ENCODE measurements at places on chromosomes 7 and 10.

GRCh38 chr10:10552948-10553347, 464.7 kb upstream of the CELF2 start:
- DNase-seq: no peak

DNA sequence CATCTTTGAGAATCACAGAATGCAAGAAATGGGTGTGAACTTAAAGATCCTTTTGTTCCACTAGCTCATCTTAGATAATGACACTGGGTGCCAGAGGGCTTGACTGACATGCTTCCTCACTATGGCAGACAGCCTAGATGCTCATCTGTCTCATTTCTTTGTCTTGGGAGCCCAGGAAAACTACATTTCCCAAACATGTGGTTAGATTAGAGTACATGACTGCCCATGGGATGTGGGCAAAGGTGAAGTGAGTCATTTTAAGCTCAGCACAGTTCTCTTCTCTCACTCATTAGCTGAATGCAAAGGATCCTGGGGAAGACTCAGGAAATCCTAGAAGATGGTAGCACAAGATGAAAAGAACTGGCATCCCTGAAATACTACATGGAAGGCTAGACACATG, 32.5 kb upstream of the TBX20 start:
- no peak for DNase-seq

- no peak for DNase-seq
Measured at GRCh38 chr10:96756111-96756903, 36.0 kb upstream of the PIK3AP1 start.

DNA sequence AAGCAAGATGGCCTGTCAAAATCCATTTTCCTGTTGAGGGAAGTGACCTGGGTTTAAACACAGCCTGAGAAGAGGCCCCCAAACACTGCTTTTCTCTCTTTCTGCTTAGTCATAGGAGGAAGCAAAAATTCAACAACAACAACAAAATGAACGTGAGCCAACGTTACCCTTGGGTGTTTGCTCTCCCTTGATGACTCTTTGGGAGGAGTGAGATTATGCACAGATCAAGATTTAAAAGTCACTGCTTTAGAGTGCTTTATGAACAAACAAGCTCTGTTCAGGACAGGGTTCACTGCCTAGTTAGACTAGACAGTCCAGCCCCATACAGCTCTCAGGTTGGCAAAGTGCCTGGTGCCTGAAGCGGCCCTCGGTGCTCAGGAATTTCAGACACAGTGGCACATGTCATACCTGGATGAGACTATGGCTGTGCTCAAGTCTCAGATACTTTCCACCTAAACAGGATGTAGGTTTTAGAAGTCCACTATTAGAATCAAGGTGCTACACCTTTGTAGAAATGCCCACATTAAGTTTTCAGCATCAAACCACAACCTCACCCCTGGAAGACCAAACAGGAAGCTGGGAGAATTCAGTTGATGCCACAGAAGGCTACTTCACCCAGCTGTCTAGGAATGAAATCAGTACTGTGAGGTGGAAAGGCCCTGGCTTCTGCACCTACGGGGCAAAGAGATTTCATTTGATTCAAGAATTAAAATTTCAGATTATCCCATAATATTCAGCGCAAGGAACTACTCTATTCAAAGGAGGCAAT, 38.7 kb downstream of the DENND11 start:
- no peak for DNase-seq

DNA sequence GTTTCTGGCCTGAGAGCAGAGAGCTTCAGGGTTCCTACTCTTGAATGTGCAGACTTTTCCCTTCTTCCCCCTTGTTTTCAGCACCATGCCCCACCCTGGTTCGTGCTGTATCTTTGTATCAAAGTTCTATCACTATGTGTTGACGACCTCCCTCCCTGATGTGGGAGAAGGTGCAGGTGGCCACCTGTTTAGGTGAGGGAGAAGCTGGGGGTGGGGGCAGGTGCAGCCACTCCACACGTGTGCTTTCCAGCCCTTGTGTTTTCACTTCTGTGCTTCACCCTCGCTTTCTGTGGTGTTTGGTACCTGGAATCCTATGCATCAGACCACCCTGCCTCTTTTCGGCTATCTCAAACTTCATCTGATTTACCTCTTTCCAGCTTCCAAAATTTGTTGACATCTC, 19.6 kb upstream of the SUV39H2 start:
- no peak for DNase-seq

DNA sequence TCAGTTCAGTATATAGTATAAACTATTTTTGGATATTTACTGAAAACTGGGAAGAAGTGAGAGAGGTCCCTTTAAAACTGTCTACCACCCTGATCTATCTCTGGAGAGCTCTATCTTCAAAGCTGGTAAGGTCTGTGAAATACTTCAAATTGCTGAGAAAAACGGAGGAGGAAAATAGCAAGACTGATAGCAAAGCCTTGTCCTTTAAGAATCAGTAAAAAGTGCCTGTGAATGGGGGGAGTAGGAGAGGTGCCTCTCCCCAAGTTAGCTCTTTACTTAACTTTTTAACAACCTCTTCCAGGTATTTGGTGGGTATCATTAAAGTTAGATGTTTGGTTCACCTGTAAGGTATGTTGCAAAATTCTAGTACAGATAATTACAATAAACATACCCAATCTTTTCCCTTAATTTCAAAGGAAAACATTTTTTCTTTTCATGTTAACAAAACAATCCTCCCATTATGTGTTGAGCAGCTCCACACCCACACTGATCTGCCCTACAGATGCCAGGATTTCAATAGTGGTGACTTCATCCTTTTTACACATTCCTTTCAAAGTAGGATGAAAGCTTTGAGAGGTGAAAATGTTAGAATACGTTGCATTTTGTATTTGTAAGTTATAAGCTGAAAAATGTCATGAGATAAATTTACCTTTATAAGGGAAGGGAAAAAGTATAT, 149.2 kb downstream of the CRPPA start:
- no peak for DNase-seq

GRCh38 chr10:4267086-4267773, 482.2 kb upstream of the KLF6 start:
- no peak for DNase-seq

- DNase-seq: no peak
Measured at GRCh38 chr10:12915637-12916168, 85.8 kb downstream of the CCDC3 start.

DNA sequence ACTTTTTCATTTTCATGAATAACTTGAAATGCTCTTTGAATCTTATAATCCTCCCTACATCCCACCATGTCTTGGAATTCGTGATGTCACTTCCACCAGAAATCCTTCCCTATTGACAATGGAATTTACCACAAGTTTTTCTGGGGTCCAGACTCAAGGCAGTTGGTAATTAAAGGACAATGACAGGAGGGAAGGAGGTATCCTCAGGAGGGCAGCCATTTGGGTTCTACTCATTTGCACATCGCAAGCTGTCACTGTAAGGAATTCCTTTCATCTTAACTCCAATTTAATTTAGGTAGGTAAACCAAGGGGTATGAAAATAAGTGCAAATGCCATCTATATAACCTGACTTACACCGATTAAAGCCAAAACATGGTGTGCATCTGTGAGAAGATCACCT, 21.9 kb downstream of the LRRC17 start:
- DNase-seq: no peak

DNA sequence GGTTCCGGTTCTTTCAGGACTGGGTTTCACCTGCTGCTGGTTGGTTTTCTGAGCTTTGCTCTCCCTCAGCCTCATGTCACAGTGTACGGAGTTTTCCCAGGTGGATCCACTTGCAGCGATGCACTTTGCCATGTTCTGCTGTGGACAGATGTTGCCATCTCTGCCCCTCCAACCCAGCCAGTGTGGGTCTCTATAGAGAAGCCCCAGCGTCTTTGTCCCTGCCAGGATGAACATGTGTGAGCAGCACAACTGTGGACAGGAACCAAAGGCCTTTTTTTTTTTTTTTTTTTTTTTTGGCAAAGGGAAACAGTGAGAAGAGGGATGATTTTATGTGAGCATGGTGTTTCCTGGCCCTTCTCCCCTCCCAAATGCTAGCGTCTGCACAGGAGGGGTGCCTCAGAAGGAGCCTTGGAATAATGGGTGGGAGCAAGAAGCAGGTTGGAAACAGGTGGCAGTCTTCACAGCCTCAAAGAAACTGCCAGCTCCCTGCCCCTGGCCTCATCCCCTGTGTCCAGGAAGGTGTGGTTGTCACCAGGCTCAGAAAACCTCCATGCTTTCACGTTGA, 106.5 kb downstream of the RPS24 start:
- DNase-seq: no peak

- DNase-seq: no peak
Measured at GRCh38 chr7:18541181-18541870, 45.8 kb downstream of the HDAC9 start.

DNA sequence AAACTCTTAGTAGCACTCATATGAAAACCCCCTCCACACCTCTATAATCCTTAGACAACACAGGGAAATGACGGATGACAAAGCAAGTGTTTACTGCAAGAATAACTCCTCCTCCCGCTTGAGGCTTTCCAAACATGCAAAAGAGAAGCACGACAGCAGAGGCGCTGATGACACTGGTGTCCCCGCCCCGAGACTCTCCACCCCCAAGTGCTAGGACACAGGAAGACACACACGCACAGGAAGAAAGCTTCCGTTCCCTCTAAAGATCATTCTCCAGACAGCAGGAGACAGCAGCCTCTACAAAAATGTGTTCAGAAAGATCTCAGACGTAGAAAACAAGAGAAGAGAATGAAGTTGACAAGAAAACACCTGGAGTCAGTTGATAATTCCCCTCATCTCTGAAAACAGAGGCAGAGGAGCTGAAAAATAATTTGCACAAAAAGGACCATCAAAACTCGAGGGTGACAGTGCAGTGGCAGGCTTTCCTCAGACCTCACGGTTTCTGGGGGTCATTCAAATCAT, 90.2 kb downstream of the DLG5 start:
- peak; percentile 66 for DNase-seq

DNA sequence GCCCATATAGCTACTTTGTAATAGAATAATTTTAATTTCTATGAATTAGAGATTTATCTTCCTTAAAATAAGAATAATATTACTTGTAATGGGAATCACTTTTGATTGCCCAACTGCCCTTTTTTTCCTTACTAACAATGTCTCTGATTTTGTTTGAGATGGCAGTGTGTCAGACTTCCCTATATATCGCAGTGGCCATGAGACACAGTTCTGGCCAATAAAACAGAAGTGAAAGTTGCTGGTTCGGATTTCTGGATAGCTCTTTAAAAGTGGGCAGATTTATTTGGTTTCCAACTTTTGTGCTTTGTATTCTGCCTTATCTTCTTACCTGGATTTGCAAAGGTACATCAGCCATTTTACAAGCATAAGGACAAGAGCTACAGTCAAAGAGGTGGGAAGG, 170.2 kb downstream of the PPP1R17 start:
- DNase-seq: no peak
